Stimulated activated CD4-positive, alpha-beta T cell treated with anti-CD3 and anti-CD28 coated beads, Interleukin-12 subunit alpha, Interleukin-12 subunit beta, amount 100 ng/mL, for 24 hours (primary cell): ENCODE measurements at places on chromosomes 3 and 15.

- DNase-seq: no peak
Measured at GRCh38 chr3:3683261-3683660, 116.0 kb upstream of the LRRN1 start.

- no peak for DNase-seq
Measured at GRCh38 chr3:183500319-183500718, 55.2 kb downstream of the KLHL6 start.

DNA sequence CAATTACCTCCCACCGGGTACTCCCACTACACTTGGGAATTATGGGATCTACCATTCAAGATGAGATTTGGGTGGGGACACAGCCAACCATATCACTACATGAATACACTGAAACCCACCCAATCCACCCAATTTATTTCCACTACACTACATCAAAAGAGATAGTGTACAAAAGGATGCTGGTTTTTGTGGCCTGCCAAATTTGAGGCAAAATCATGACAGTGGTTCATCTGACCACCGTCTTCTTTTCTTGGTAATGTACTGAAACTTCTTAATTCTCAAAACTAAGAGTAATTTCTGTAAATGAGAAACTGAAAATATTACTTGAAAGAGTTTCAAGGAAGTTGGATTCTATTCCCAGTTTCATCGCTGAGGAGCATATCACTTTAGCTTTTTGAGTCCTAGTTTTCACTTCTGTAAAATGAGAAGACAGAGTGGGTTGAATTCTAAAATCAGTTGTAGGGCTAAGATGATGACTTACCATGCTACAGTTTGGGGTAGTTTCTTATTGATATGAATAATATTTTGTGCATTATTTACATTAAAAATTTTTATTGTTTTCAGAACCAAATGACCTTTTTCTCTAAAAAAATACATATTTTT is 360.4 kb upstream of the CNTN6 start:
- DNase-seq: no peak

DNA sequence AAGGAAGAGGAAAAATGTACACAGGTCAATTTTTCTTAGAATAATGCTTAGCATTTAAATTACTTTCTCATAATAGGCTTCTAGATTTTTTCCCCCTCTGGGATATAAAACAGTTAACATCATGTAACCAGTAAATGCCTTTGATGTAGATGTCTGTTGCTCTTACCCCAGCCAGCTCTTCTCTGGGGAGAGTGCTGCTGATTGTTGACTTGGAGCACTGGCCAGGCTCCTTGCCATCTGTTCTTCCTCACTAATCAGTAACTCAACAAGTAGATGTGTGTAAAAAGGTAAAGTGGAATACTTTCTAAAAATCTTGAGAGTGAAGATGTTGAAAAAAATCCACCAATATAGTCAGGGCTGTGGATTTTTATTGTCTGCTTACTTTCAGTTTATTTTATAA is 42.2 kb downstream of the RIOX2 start:
- no peak for DNase-seq

DNA sequence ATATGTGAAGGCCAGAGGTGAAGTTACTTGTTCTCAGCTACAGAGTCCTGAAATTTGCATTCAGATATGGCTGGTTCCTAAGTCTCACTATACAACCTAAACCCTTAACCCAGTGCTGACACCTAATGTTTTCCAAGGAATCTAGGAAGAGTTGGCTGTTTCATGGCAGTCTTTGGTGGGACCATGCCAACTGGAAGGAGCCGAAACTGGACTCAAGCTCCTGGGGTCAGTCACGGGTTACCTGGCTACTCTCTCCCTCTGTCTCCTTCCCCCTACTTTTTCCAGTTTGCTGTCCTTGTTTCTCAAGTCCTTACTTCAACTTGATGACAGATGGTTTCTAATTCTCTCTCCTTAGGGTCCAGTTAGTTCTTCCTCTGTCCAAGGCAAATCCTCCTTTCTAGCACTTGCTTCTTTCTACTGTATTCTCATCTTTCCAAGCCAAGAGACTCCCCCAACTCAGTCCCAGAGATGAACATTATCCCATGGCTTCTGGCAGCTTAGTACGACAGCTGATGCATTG is 88.6 kb upstream of the COL6A5 start:
- DNase-seq: no peak

GRCh38 chr3:37922721-37923568 is 61.3 kb downstream of the CTDSPL start:
- no peak for DNase-seq

- no peak for DNase-seq
Measured at GRCh38 chr15:62610265-62610869, 432.2 kb upstream of the TPM1 start.

DNA sequence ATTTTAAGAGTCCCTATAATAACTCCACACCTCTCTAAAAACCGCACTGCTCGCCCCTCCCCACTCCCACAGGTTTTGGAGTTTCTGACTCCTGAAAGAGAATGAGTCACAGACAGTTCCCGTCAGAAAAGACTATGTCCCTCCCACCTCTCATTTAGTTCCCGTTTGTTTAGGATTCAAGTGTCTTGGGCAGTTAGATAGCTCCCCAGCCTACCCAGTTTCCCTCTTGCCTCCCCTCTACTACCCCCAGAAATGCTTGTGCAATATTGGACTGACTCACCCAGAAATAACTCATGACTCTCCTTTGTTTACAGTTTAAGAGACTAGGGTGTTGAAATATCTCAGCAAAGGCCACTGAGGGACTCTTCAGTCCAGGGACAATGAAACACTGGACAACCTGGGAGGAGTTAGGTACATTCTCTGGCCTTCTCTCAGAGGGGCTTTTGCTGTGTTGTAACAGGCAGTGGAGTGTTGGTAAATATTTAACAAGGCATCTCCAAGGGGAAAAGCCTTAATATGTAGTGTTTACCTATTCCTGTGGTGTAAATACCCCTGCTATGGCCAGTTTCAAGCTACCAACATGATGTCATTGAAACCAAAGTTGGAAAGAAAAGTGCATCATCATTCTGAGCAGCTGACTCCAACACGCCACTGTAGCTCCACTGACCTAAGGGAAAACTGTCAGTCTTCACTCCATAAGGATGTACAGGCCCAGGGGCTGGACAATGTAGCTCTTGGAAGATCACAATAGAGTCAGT is 96.1 kb upstream of the CHD2 start:
- DNase-seq: peak; percentile 85

GRCh38 chr3:9061634-9062033 is 98.4 kb upstream of the RAD18 start:
- no peak for DNase-seq

- DNase-seq: no peak
Measured at GRCh38 chr15:45604326-45604725, 17.1 kb downstream of the BLOC1S6 start.

DNA sequence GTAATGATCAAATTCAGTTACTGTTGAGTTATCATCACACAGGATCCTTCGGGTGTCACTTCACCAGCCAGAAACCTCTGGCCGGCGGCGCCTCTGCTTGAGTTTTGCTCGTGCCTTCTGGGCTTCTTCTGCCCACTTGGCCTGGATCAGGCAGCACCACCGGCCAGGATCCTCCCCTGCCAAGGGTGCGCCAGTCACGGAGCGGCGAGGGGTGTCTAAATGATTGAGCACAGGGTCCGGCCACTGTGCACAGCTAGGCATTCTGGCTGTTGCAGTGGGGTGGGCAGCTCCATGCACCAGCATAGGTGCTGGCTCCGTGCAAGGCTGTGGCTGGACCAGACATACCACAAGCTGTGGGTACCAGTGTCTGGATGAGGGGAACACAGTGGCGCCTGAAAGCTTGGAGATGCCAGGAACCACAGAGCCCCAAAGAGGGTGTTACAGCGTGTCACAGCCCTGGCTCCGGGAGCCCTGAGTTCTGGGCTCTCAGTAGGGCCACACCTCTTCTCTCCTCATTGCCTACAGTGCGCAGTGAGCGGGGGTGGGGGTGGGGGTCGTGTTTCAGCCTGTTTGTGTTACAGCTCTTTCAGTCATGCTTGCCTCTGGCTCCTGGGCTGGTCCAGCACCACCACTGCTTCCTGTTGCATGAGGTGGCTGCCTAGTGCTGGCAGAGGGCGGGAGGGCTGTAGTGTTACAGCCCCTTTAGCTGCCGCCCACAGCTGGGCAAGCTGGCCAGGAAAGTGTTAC is 169.4 kb downstream of the FNDC3B start:
- DNase-seq: no peak

DNA sequence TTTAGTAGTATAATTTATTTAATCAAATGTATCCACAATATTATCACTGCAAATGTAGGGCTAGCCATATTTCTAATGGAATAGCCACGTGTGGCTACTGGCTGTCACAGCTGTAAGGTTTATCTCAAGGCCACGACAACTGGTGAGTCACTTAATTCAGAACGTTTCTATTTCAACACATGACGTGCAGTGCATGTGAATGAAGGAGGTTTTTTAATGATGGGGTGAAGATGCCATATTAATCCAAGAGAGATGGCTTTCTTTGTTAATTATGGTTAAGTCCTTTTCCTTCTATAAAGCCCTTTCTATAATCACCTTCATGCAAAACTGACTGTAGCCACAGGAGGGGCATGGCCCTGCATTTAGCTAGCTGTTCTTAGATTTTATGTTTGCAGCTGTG is 212.0 kb downstream of the FEZF2 start:
- DNase-seq: no peak

- DNase-seq: no peak
Measured at GRCh38 chr15:71541746-71542145, 268.6 kb upstream of the NR2E3 start.

DNA sequence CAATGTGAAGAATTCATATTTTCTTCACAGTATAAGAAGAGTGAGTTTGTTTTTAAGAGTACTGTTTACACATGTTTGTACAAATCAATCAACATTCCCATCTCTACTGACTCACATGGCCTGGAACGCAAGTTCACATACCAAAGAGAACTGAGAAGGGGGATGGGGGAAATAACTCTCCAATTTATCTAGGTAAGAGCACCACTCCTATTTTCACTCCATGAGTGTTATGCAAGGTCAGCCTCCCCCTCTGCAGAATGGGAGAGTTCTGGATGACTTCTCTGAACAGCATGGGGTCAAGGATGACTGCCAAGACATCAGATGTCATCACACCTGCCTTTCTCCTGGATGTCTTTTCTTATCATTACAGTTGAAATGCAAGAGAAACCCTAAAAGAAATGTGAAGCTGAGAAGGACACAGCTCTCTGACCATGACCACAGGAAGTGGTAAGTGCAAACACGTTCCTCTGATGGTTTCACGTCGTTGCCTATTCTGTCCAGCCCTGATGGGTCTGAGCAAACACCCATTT is 95.2 kb downstream of the SEMA6D start:
- DNase-seq: no peak

- no peak for DNase-seq
Measured at GRCh38 chr3:85574006-85574705, 615.4 kb downstream of the CADM2 start.

- peak; percentile 44 for DNase-seq
Measured at GRCh38 chr3:30042274-30042859, 564.0 kb upstream of the TGFBR2 start.

GRCh38 chr3:126567696-126568438 is 9.1 kb upstream of the C3orf22 start:
- DNase-seq: no peak

- DNase-seq: no peak
Measured at GRCh38 chr3:48248095-48248850, 7.4 kb downstream of the ZNF589 start.

GRCh38 chr15:86568378-86568777 is 488.7 kb downstream of the AGBL1 start:
- DNase-seq: no peak

- DNase-seq: no peak
Measured at GRCh38 chr3:146131616-146132410, 29.2 kb downstream of the PLOD2 start.

DNA sequence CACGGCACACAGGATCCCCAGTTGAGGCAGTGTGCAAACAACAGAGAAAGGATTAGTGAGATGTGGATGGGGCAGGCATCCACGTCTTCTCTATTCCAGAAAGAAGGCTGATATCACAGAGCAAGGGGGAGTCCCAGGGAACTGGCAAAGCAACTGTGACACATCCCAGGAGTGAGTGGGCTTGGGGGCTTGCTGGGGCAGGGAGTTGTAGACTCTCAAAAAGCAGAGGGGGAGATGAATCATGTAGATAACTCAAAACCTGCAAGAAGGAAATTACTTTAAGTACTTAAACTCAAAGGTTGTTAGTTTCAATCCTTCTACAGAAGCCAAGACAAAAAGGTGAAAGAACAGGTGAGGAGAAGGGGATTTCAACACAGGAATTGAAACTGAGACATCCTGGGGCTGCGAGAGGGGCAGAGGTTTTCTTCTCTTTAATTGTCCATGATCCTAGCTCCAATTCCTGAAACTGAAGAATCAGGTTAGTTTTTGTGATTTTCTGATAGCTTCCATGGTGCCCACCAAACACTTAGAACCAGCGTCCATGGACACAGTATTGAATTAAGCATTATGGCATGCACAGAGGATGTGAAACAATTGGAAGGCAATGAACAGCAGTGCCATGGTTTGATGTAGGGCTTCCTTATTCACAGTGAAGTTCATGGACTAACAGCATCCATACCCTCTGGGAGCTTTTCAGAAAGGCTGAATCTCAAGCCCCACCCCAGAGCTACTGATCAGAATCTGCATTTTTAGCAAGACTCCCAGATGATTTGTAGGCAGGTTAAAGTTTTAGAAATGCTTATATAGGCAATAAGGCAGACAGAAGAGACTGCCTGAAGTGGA is 52.0 kb downstream of the CCR3 start:
- peak; percentile 67 for DNase-seq

GRCh38 chr3:114451051-114451451 is 157.2 kb downstream of the TIGIT start:
- DNase-seq: no peak

DNA sequence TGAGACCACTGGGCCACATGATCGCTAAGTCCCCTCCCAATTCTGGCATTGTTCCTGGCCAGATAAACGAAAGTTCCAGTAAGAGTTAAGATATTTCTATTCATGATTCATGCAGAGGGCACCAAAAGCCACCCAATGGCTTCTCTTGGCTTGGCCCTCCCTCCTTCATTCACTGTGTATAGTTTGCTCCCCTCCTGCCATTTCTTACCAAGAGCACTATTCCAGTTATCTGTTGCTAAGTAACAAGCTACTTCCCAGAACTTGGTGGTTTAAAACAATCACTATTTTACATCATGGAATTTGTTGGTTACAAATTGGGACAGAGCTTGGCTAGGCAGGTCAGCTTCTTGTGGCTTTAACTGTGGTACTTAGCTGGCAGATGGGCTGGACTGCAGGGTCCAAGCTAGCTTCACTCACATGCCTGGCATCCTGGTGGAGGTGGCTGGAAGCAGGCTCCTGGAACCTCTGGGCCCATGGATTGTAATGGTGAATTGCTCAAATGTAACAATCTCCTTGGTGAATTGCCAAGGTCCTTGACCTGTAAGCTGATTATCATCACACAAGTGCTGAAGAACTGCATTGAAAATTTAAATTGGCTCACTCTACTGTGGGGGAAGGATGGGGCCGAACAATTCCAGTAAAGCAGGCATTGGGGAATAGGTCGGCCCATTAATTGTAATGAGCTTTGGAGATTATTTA is 16.6 kb downstream of the EAF1 start:
- DNase-seq: no peak
